ENCODE measurements at places on chromosomes 1 and 21. TPM values are rescaled to one million over a fixed set of nuclear protein-coding genes. Genes with fewer than 3 reads are reported as not detected.

DNA sequence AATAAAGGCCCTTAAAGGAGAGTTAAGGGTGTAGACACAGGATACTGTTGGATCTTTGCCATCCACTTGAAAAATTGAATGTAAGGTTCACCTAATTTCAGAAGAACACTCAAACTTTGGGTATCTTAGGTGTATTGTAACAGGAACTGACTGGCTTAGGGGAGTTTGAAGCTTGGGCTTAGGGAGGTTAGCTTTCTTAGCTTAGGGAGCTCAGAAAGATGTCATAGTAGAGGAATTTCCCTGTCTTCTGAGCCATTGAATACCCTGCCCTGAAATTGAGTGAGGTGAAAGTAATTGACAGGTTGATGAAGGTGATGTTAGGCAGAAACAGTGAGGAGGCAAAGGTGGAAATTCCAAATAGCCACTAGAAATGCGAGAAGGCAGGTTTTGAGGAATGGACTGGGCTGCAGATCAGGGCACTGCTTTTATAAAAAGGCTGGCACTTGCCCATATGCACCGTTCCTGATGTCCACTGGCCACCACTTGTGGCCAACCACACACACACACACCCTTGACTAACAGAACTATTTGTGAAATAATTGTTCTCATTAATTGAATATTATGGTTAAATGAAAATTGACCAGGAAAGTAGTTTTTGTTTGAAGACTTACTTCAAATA is 16.5 kb downstream of the BACH1 start:
- no peak for DNase-seq

The HFM1 gene
- 1.7 TPM for total RNA-seq

GRCh38 chr1:44326821-44327465 is 28.1 kb downstream of the ERI3 start:
- no peak for DNase-seq

DNA sequence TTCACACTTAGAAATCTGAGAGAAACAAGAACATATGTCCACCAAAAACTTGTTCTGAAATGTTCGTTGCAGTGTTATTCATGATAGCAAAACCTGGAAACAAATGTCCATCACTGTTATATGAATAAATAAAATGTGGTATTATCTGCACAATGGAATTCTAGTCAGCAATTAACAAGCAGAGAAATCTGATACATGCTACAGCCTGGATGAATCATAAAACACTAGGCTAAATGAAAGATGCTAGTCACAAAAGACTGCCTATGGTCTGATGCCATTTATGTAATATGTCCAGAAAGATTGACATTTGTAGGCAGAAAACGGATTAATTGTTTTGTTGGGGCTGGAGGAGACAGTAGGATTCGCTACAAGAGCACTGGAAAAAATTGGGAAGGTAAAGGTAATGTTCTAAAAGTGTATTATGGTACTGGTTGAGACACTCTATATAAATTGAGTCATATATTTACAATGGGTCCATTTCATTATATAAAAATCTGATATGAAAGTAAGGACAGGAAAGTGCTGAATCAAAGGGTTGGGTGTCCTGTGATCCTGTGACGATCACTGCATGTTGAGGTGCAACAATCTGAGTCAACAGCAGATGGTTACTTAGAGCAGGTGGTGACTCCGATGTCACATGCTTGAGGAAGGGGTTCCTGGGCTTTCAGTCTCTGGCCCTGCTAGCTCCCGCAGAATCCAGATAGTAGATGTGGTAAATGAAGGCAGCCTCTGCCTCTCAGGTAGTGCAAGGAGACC is 102.1 kb upstream of the NBPF4 start:
- DNase-seq = no peak

The RGS4 gene
- 3.2 TPM for total RNA-seq

GRCh38 chr21:46637952-46638746 is 2.7 kb downstream of the PRMT2 start:
- no peak for DNase-seq

The KRTAP21-2 gene
- total RNA-seq = not detected

GRCh38 chr1:20284625-20285024 is 6.0 kb upstream of the VWA5B1 start:
- DNase-seq = no peak

- DNase-seq = no peak
These were observed 459.5 kb downstream of the PTPRU start for GRCh38 chr1:29695803-29696202.

DNA sequence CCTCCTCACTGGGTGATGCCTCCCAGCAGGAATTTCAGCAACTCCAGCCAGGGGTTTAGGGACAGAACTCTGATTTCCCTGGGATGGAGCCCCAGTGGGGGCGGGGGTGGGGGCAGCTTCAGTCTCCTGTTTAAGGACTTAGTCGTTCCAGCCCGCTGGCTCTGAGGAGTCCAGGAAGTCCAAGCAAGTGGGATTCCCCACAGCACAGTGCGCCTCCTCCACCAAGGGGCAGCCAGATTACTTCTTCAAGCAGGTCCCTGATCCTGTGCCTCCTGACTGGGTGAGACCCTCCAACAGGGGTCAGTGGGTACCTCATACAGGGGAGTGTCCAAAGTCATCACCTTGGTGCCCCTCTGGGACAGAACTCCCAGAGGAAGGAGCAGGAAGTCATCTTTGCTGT is 1438.4 kb upstream of the B3GALT2 start:
- no peak for DNase-seq

GRCh38 chr1:228471762-228472398 is 15.3 kb upstream of the RNF187 start:
- no peak for DNase-seq

The GSTM5 gene
- 2.4 TPM for total RNA-seq

GRCh38 chr1:88744142-88744541 is 60.1 kb downstream of the PKN2 start:
- DNase-seq = no peak

The OVAAL gene
- total RNA-seq = 5.3 TPM

GRCh38 chr1:226002667-226003501 is 3.7 kb upstream of the SDE2 start:
- peak; percentile 56 for DNase-seq

DNA sequence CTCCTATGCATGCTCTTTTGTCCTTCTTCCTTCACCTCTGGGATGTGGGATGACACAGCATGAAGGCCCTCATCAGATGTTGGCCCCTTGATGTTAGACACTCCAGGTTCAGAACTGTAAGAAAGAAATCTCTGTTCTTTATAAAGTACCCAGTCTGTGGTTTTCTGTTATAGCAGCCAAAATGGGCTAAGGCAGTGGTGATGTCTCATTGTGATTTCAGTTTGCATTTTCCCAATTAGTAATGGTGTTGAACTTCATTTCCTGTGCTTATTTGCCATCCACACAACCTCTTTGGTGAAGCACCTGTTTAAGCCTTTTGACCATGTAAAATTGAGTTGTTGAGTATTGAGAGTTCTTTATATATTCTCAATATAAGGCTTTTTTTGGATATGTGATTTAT is 129.3 kb upstream of the C1orf174 start:
- no peak for DNase-seq

The OLFML3 gene
- 14.3 TPM for total RNA-seq

DNA sequence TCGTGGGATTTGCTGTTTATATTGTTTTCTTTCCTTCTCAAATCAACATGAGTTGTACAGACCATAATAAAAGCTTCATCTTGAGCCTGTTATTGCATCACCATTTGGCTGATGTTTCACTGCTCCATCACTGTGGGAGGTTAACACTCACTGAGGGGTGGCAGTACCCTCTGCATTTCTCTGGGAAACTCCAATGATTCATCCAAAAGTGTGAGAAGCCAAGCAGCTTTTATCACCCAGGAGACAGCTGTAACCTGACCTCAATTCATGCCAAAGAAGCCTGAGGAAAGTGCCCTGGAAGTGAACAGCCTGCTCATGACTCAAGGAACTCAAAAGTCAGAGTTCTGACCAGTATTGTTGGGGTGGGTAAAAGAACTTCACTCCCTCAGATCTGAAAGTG is 84.1 kb downstream of the GPR88 start:
- DNase-seq = no peak

The FCGR2B gene
- 9.7 TPM for total RNA-seq

Measured in left ventricle myocardium inferior (tissue), 1 donor.